Activated CD8-positive, alpha-beta T cell treated with anti-CD3 and anti-CD28 coated beads, Interleukin-2, amount 10 ng/mL, durations not matched to agents 7 days and 5 days (primary cell): ENCODE measurements at places on chromosomes 5 and 9.

- no peak for DNase-seq
Measured at GRCh38 chr5:58012801-58013315, 447.0 kb downstream of the PLK2 start.

- DNase-seq = no peak
Measured at GRCh38 chr5:29238115-29238514, 1955.4 kb upstream of the CDH6 start.

GRCh38 chr5:111017731-111018130 is 53.8 kb upstream of the TSLP start:
- DNase-seq = no peak

- no peak for DNase-seq
Measured at GRCh38 chr9:17556935-17557334, 21.9 kb upstream of the SH3GL2 start.
